Bladder microvascular endothelial cell (primary cell): ENCODE measurements at places on chromosomes 11 and 22. TPM values are rescaled to one million over a fixed set of nuclear protein-coding genes. Genes with fewer than 3 reads are reported as not detected.

Gene BARX2
- not detected in 2 replicates for total RNA-seq

Gene LDHAL6A
- not detected in 2 replicates for total RNA-seq

Gene C22orf31
- not detected in 2 replicates for total RNA-seq

Gene TMEM121B
- under 0.01 and 0.13 TPM in 2 replicates for total RNA-seq

Gene APOBEC3B
- 0.82 and 3.6 TPM in 2 replicates for total RNA-seq

Gene LRRN4CL
- under 0.01 and 0.31 TPM in 2 replicates for total RNA-seq
